GF-D8 (cell line): ENCODE measurements at places on chromosomes 2 and 18.

GRCh38 chr18:26022585-26022984 is 67.8 kb downstream of the SS18 start:
- no peak for DNase-seq

DNA sequence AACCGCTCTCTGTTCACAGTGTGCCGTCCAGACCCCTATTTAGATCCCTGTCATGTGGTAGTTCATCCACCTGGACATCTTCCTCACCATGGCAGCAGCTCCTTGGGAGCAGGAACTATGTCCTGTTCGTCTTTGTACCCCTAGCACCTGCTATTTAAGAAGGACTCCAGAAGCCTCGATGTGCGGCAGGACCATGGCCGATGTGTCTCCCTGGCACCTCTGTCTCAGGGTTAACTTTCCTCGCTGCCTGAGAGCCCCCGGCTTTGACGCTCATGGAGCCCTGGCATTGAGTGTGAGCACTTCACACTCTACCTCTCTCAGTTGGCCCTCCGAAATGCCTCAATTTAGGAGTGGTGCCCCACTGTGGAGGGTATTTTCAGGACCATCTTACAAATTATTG is 152.0 kb downstream of the FAM210A start:
- no peak for DNase-seq

- no peak for DNase-seq
Measured at GRCh38 chr2:236167297-236168109, 683 bp downstream of the GBX2 start.

DNA sequence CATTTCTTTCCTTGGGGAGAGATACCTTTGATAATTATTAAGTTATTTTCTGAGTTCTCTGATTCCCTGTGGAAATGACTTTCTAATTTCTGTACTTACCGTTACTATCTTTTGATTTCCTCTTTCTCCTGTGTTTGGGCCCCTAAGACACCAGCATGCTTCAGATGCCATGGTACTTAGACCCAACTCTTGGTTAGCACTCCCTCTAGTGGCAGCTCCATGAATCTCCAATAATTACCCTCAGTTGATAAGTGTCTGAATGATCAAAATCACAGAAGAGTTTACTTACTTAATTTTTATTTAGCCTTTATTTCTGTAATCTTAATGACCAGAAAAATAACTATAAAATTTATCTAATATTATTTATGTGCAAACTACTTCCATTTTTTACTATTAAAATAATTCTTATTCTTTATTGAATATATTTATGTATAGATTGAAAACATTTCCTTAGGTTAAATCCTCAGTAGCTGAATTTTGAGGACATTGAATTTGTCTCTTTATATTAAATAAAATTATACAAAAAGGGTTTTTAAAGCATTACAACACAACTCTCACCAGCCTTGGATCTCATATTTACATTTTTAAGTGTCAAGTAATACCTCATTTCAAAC is 300.4 kb downstream of the KCNS3 start:
- no peak for DNase-seq

DNA sequence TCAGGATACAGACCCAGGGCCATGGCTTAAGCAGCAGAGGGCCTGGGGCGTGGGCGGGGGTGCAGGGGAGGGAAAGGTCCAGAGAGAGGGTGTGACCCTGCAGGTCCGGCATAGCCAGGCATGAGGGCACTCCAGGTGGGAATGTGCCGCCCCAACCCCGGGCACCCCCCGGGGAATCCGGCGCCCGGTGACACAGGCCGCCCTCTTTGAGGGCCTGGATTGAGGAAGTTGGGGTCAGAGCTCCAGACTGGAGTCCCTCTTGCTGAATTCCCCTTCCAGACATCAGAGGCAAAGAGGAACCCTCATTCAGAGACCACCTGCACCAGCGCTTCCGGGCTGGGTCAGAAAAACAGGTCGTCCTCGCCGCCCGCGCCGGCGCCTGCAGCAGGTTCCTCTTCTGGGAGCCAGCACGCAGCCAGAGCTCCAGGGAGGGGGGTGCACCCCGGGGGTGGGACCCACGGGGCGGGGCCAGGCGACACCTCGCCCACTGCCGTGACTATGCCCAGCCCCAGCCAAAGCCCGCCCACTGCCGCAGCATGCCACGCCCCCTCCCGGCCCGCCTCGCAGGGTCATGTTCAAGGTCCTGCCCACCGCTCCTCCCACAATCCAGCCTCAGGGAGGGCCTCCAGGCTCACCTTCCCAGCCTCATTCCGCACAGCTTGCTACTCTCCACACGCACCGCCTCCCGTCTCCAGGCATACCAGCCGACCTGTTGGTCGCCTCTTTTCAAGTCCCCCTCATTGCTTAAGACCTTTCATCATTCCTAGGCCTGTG is 98.3 kb upstream of the ID2 start:
- DNase-seq = peak; percentile 89

GRCh38 chr2:157244691-157245090 is 12.8 kb upstream of the GALNT5 start:
- DNase-seq = no peak

GRCh38 chr2:37600735-37601134 is 70.7 kb downstream of the CDC42EP3 start:
- no peak for DNase-seq

DNA sequence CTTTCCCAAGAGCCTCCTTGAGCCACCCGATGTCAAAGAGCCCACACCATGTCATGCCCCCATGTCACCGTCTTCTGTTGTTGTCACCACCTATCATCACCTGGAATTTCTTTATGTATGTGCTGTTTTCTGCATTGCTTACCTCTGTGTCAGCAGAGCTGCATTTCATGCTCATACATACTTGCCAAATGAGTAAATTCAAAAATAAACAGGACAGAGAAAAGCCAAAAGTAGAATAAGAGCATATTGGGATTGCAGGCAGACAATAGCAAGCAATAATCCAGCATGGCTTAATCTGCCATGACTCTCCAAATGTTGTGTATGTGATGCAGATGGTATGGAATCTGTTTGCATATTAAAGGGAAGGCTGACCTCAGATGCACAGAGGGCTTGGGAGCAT is 15.3 kb upstream of the RGPD4 start:
- no peak for DNase-seq

GRCh38 chr18:6810191-6810590 is 80.7 kb downstream of the ARHGAP28 start:
- no peak for DNase-seq

DNA sequence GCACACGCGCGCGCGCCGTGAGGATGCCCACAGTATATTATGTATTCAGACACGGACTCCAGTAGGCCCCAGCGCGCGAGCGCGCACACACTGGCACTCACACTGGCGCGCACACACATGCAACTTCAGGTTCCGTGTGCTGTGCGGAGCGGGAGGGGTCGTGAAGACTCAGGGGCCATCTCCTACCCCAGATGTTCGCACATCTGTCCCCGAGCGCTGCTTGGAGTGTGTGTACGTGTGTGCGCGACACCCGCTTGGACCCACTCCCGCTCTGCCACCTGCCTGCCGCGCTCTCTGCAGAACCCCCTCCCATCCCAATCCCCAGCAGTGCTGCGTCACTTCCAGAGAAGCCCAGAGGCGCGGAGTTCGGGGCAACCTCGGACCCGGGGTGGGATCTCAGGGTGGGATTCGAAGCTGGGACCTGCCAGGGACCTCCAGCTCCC is 2.6 kb downstream of the NRP2 start:
- no peak for DNase-seq

- DNase-seq = no peak
Measured at GRCh38 chr2:215479121-215479520, 43.3 kb upstream of the FN1 start.

GRCh38 chr2:240662681-240663080 is 20.0 kb downstream of the AQP12B start:
- DNase-seq = no peak

GRCh38 chr2:214465363-214466146 is 54.7 kb downstream of the VWC2L start:
- no peak for DNase-seq

DNA sequence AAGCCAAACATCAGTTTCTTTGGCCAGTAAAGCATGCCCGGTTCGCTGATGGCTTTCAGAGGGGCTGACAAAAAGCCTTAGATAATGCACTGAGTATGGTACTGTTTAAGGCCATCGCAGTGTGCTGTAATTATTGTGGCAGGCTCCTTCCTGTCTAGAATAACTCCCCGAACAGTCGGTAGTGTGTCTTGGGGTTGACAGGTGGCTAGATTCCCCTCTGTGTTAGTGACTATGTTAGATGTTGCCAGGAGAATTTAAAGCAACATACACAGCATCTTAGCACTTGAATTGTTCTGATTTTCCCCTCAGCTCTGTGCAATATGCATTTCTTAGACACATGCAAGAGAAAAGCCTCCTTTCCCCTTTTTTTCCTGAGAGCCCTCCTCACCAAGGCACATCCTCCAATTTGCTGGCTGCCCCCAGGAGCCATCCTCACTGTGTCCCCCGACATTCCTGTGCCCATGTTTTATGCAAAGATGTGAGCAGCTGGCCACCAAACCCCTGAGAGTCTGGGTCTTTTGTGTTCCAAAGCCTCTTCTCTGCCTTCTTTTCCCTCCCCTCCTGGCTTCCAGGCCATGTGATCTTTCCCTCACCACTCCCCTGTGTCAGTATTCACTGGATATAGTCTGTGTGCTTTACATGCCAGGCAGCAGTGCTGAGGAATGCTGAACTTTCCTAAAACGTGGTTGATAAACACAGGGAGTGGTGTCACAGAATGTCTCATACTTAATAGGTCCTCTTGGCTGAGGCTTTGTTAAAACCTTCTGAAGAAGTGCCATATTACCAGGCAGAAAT is 331.5 kb downstream of the HRH4 start:
- no peak for DNase-seq

DNA sequence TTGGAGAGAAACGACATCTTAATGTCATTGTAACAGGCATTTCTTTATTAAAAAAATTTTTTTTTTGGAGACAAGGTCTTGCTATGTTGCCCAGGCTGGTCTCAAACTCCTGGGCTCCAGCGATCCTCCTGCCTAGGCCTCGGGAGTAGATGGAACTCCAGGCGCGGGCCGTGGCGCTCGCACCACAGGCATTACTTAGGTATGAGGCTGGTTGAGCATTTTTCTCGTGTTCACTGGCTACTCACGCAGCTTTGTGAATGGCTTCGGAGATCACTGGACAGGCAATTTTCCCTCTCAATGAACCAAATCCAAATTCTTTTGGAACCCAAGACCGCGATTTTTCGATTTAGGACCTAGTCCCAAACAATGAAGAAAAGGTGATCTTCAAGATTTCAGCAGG is 795 bp upstream of the TCF7L1 start:
- no peak for DNase-seq

DNA sequence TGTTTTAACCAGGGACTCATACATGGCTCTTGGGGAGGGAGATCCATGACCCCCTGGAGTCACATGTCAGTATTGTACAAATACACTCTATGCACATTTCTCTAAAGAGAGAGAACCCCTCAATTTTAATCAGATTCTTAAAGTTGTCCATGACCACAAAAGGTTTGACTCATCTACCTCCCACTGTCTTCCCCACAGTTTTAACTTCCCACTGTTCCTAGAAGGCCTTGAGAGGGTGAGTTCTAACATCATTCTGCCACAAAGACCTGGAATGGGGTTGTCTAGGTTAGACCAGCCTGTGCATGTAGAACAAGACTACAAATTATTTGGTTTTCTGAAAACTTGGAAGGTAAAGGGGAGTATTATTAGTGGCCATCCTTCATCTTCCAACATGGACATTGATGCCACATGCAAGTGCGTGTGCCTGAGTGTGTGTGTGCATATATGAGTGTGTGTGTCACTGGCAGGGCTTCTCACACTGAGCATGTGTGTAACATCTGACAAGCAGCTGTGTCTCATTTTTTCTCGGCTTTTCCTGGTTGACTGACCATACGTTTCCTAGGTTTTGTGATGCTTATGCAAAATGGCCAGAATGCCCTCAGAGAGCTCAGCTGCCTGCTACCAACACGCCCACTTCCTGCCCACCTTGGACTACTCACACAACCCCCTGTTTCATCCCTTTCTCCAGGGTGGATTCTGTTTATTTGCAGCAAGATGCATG is 94.6 kb upstream of the LGALSL start:
- DNase-seq = no peak

DNA sequence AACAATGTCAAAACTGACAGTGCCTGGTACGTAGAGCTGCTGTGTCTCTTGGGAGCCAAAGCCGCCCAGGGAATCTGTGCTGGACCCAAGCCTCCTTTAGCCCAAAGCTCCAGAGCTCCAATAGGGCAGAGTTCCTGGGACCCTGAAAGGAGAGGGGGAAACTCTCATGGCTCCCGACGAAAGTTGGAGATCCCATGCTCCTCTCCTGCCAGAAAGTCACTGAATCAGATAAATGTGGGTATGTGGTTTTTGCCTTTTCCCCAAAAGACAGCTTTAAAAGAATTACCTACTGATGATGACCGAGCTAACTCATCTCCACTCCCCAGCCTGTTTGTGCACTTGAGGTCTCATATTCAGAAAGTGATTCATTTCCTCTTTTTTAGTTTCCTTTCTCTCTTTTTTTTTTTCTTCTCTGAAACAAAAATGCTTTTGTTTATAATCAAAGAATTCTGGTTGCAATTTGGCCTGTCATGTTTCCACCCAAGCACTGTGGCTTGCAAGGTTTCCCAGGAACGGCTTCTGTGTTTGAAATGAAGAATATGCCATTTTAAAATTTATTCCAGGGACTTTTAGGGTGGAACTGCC is 14.1 kb upstream of the PMAIP1 start:
- peak; percentile 46 for DNase-seq

DNA sequence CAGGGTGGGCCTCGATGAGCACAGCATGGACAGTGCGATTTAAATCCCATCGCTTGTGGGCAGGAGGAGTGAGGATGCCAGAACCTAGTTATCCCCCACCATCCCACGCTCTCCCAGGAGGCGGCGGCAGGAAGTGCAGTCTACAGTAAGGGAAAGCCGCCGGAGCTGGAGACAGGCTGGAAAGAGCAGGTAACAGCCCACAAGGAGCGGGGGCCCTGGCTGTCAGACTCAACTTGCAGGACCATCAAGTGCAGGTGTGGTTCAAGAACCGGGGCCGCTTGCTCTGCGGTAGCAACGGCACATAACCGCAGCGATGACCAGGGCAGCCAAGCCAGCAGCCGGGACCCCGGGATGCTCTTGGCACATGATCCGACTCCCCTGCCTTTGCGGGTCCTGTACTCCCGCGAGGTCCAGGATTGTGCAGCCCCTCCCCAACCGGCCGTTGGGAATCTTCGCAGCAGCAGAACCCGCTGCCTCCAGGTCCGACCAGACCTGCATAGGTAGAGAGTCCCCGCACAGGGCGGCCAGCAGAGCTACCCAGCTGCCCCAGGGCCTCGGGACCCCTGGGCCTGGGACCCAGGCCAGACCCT is 82.1 kb downstream of the BIN1 start:
- no peak for DNase-seq

- no peak for DNase-seq
Measured at GRCh38 chr18:13528739-13529392, 197.5 kb downstream of the FAM210A start.

- peak; percentile 14 for DNase-seq
Measured at GRCh38 chr2:216490061-216490460, 8.6 kb upstream of the RPL37A start.
